DMS79 treated with DMSO at 0.1 percent for 48 hours (cell line): ENCODE measurements at places on chromosomes 7 and 10.
A peak's percentile ranks its signal among the peaks of the same experiment; 100 is the strongest.

DNA sequence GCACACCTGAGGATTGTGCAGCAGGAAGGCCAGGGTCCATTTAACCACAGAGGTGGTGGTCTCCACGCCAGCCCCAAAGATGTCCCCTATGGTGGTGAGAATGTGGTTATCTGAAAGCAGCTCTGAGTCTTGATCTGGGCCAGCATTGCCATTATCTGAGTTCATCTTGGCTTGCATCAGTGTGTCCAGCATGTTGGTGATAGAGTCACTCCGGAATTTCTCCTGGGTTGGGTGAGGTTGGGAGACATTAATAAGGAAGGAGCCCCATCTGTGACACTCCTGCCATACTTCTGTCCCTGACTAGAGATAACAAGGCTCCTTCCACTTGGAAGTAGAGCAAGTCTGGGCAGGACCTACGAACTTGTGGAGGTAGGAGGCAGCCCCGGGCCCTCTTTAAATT lies 4.2 kb downstream of the CYP17A1 start:
- no peak for DNase-seq

GRCh38 chr7:25850735-25851134 lies 301.3 kb upstream of the NFE2L3 start:
- no peak for DNase-seq

DNA sequence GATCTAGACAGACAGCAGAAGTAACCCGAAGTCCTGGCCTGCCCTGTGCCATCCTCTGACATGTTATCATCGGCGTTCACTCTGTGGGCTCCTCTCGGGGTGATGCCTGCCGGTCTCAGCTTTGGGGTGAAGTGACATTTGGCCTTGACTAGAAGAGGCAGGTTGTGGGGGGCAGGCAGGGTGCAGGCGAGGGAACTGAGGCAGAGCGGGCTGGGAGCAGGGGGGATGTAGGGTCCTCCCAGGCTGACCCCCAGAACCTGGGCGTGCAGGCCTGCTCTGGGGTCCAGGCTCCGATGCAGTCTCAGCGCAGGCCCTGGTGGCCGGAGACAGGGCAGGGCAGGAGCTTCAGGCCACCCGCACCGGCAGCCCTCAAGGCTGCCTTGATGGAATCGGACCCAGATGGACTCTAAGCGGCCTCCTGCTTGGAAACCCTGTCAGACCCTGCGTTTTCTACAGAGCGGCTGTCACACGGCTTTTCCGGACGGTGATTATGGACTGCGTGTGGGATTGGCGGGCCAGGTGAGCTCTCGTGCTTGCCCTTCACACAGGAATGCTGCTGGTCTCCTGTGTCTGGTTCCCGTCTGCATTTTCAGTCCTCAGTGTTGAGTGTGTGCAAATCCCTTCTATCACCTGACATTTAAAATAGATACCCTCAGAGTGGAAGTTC lies 842 bp upstream of the JAKMIP3 start:
- DNase-seq, result no peak

DNA sequence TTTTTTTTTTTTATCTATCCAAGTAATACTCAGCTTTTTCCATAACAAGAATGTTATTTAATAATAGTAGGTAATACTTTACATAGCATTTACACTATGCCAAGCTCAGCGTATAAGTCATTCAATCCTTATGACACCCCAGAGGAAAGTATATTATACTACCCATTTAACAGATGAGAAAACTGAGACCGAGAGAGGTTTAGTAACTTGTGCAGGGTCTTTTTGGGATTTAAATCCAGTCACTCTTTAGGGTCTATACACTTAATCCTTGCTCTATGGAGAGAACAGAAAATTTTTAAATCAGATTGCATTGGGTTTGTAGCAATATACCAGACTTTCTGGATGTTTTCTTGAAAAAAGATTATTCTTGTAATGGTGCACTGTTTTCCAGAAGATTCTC lies 192.2 kb downstream of the ARHGAP21 start:
- no peak for DNase-seq

DNA sequence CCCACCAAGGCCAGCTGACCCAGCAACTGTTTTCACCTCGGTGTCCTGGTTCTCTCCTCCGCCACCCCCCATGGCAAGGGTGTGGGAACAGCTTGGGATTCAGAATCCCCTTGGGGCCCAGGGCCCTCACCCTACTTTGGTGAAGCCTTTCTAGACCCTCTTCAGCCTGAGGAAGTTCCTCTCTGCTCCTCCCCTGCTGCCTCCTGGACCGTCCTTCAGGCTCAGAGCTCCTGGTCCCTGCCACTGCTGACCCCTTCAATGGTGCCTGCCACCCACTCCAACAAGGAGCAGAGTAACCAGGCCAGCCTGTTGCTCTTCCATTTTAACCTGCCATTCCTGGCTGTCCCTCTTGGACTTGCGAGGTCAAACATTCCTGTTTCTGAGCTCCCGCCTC lies 72.0 kb upstream of the SMNDC1 start:
- DNase-seq, result no peak

DNA sequence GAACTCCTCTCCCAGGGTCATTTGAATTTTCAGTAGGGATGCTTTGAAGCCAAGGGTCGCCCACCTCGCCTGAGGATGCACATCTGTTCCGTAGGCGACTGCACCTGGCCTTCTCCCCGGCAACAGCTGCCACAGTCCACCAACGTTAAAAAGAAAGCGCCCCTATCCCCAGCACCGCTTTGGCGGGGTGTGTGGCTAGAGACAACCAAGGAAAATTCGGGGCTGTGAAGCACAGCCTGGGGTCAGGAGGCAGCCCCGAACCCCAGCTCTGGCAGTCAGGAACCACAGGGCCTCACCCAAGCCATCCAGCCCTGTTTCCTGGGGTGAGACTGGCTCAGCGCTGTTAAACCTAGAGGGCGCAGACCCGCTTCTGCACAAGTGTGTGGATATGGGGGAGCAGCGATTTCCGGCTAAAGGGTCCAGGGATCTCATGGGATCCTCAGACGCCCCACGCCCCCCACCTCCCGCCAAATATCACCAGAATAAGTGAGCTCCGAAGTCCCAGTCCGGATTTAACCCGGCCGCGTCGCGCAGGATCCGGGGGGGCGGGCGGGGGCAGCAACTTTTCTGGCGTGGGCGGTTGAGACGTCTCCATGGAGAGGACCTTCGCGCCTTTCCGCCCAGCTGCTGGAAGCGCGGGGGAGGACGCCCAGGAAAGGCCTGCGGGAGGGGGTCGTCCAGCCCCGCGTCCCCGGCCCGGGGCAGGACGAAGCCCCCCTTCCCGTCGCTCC lies 822 bp downstream of the ZC3HAV1L start:
- DNase-seq, result peak; percentile 34

- DNase-seq, result no peak
Observed at GRCh38 chr7:39210362-39210761, 232.7 kb downstream of the POU6F2 start.

DNA sequence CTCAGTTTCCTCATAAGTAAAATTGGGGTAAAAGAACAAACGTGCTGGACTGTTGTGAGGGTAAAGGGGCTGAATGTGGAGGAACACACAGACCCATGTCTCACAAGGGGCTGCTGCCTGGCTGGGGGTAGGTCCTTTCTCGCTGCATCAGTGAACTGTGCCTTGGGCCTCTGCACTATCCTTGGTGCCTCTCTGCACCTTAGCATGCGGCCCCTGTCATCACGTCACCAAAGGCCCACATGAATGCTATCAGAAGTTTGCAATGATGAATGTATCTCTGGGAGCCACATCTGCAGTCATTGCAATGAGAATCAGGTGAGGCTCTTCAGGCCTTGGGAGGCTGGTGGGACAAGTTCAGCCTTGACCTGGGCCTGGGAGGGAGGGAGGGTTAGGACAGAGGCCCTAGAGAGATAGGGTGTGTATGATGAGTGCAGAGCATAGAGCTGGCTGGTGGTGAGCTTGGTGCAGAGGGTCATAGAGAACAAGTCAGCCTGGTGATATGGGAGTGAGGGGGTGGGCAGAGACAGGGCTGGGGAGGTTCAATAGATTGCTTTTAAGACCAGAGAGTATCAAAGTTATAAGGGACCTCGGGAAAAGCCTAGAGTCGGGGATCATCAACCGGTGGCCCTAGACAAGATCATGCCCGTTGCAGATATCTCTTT lies 308.4 kb downstream of the RPS24 start:
- no peak for DNase-seq

- peak; percentile 90 for DNase-seq
Observed at GRCh38 chr7:3267966-3268690, 32.9 kb upstream of the SDK1 start.

DNA sequence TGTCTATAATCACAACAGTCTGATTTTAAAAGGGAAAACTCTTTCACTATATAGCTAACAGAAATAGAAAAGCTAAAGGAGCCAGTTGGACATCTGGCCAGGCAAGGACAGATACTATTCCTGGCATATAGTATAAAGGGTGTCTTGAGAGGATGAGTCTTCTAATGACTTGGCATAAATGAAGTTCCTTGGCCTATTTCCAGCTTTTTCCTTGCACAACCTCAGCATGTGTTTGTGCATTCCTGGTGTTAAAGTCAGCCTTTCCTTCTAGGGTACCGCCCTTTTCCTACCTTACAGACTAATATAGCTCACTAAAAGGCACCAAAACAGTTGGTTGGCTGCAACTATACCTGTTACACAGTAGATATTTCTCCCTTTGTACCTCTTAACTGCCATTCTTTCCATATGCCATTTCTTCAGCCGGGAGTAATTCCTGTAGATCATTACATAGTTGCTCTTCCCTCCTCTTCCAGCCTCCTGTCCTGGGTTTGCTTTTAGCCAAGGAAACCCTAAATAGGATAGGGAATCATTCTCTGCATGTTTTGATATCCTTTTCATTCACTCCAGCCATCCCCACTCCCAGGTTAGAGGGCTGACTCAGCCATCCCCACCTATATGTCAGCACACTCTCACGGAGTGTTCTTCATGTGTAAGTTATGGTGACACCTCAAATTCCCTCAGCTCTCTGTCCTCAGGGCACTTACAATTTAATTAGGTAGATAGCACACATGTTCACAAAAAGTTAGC lies 102.1 kb upstream of the MDFIC start:
- no peak for DNase-seq

DNA sequence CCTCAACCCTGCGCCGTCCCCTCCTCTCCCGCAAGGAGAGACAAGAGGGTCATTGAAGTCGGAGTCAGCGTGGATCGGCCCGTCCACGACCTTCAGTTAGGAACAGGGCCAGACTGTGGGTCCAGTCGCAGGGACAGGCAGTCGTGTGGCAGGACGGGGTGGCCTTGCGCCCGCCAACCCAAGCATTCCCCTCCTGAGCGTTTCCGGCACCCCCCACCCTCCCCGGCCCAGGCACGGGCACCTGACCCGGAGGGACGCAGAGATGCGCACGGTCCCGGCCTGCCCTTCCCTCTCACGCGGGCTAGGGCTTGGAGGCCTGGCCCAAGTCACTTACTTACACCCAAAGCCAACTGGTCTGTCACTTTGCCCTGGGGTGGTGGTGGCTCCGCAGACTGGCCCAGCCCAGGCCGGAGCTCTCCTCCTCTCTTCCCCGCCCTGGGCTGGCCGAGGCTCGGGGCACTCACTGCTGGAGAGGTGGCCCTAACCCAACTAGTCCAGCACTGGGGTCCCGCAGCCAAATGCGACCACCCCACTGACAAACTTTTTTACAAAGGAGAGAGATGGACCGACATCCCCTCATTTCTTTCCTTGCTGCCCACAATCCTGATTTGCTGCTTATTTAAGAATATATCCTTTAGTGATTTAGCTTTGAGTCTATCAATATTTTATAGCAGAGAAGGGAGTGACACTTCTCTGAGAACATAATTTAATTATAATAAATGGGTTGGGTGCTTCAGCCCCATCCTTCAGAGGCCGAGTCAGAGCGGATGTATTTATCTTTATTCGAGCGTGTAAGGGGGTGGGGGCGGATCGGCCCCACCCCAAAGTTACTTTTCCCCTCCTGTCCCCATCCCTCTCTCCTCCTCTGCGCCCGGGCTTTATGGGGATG lies 1.2 kb upstream of the UNCX start:
- no peak for DNase-seq

- DNase-seq, result no peak
Observed at GRCh38 chr10:124262234-124262865, 156.4 kb downstream of the OAT start.

GRCh38 chr10:85596389-85596788 lies 770.2 kb downstream of the GRID1 start:
- no peak for DNase-seq

DNA sequence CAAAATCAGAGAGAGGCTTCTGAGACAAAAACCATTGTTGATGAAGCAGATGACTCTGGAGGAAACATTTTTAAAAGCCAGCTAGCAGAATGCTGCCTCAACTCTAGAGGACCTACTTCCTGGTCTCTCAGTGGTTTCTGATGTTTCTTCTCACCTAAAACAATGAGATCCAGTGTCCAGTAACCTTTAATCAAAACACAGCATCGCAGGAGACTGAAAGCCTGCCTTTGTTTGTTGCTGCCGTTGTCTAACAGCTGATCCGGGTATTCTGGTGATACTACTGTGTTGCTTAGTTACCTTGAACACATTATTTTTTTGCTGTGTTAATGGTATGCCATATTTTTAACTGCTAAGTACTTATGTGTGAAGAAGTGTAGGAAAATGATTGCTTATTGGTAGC lies 70.9 kb downstream of the WIPF3 start:
- DNase-seq, result no peak

DNA sequence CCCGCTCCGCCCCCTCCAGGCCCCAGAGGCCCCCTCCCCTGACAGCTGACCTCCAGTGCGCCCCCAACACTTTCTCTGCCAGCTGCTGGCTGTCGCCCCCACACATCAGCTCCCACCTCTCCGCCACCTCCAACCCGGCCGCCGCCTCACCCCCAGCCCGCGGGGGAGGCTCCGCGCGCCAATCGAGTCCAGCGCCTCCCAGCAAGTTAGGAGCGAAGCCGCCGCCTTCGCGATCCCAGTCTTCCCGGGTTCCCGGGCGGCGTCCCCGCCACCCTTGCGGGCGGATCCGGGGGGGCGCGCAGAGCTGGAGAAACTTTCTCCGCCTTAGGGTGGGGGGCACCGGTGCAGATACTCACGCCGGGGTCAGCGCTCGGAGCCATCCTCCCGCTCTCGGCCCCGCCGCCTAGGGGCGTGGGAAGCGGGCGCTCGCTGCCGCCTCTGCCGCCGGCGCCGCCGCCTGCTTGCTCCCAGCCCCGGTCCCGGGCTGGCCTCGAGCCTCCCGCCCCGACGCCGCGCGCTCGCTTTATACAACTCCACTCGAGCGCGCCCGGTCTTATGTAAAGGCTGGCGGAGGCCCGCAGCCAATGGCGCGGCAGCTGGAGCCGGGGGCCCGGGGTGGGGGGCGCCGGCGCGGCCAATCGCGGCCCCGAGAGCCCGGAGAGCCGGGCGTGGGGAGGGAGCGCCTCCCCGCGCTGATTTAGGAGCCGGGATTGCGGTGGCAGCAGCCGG lies at the start of gene CRTAC1:
Gene CRTAC1 (minus strand): TSS at position 529 of the 729 bp plus-strand sequence. CDS start 149 bp downstream, at position 380.
- DNase-seq, result peak; percentile 51

DNA sequence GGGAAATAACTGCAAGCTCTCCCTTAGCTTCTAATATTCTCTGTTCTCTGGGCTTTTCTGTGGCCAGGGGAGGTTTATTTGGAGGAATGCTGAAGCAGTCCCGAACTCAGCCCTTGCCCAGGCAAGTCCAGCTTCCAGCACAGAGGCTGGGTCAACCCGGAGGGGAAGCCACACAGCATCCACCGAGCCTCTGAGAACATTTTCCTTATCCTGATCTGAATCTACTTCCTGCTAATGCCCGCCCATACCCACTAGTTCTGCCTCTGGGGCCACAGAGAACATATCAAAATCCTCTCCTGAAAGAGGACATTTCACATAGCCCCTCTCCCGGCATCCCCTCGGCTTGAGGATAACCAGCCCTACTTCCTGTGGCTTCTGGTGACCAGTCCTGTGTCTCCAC lies 31.1 kb downstream of the SH3PXD2A start:
- no peak for DNase-seq
